ENCODE measurements at places on chromosomes 2 and 18.
A peak's percentile ranks its signal among the peaks of the same experiment; 100 is the strongest.

GRCh38 chr2:158603986-158604385, 147.2 kb downstream of the PKP4 start:
- no peak for DNase-seq

DNA sequence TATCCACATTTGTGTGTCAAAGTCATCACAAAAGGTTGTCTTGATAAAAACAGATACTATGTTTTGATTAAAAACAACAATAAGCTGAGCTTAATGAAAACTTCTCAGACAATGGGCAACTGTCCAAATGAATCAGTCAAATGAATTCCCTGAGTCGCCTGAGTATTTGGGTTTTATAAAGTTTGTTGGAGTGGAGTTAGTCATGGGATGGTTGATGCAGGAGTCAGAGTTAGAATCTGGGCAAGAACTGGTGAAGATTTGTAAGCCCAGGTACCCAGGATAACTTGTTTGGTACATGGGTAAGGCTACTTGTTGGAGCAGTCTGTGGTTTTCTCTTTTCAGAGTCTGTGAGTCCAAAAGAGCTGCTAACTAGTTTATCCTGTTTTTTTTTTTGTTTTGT, 34.4 kb upstream of the RAPGEF4 start:
- no peak for DNase-seq

DNA sequence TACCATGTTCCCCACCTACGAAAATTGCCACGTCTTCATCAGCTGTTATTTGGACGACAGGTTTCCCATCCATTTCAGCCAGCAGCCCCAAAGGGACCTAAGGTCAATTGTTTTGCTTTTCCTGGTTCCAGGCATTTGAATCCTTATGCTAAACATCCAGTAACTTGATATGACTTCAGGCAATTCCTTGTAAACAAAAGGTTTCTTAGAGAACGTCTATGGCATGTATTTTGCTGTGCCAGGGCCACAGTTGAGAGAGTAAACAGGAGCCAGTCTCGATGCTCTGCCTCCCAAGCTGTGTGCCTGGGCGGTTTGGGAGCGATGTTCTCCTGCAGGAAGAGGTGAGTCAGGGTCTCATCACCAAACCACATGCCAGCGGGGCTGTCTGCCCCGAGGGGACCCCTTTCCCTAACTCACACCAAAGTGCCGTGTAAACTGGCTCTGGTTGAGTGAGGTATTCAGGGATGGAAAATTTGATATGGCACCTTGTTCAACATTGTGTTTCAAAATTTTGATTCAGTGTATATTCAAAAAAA, 12.9 kb upstream of the MC5R start:
- no peak for DNase-seq

GRCh38 chr2:224025874-224026273, 13.2 kb downstream of the SERPINE2 start:
- DNase-seq: peak; percentile 21

- DNase-seq: no peak
These were observed 6.9 kb upstream of the CTIF start for GRCh38 chr18:48531908-48532307.

DNA sequence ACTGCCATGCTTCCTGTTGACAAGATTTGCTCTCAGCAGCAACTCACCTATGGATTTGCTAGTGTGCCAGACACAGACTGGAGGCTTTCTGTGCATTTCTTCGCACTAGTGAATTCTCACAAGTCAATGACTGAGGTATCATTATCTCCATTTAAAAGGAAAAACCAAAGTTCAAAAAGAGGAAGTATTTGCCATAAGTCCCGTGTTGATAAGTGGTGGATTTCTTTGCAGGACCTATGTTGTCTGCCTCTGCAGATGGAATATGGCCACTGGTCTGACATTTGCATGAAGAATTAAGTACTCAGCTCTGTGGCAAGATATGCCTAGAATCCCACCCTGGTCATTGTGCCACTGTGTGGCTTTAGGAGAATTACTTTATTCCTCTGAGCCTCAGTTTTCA, 299.6 kb downstream of the PAX3 start:
- DNase-seq: no peak

DNA sequence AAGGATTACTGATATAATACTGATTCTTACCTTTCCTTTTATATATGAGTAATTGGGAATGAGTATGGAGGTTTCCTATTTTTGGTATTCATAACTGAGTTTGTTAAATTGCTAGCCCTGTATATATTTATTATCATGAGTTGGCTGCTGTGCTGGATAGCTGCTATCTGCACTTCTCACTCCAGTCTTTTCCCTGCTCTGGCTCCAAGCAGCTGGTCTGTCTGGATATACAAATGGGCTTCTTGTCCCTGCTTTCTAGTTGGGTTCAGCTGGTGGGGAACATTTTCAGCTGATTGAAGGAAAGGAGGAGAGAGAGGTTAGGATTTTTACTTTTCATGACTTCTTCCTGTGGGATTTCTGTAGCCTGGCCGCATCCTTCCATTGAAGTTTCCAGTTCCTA, 41.2 kb downstream of the AGFG1 start:
- DNase-seq: no peak

- no peak for DNase-seq
These were observed 843 bp downstream of the CYS1 start for GRCh38 chr2:10079266-10079869.

Data from stimulated activated CD8-positive, alpha-beta memory T cell treated with anti-CD3 and anti-CD28 coated beads, Interleukin-2, amount 100 ng/mL, for 1 hour (primary cell).